T-helper 2 cell treated with Interferon-gamma antibody and Interleukin-4, amounts not matched to agents 5 μg/mL and 100 μg/mL, for 36 hours (primary cell): ENCODE measurements at places on chromosomes 2 and 18.

DNA sequence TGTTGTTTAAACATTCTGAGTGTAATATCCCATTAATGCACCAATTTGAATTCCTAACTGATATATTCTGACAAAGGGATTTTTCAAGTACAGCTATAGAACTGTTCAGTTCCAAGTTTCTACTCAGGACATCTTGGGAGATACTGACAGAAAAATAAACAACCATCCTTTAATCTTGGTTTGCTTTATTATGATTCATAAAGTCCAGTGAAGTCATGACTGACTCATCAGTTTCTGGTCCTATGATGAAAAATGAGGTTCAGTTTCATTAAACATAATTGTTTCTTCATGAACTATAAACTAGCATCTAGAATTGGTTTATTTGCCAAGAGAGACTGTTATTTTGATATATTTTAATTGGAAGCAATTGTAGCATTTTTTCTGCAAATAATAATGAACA lies 896.2 kb downstream of the CCDC85A start:
- DNase-seq, result no peak

DNA sequence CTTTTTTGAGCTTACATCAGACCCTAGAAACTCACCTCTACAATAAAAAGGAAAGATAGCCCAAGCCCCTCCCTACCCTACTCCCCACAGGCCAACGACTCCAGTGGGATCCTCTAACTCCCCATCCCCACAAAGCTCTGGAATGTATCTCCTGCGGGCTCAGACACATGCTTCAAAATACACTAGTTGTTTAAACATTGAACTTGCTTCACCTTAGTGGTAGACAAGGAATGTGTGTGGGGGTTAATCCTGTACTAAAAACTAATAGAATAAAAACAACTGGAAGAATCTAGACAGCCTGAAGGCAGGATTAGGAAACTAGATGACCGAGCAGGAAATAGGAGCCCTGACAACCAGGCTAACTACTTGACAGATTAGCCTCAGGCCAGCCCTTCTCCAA lies 211.5 kb downstream of the SUCLG1 start:
- no peak for DNase-seq

DNA sequence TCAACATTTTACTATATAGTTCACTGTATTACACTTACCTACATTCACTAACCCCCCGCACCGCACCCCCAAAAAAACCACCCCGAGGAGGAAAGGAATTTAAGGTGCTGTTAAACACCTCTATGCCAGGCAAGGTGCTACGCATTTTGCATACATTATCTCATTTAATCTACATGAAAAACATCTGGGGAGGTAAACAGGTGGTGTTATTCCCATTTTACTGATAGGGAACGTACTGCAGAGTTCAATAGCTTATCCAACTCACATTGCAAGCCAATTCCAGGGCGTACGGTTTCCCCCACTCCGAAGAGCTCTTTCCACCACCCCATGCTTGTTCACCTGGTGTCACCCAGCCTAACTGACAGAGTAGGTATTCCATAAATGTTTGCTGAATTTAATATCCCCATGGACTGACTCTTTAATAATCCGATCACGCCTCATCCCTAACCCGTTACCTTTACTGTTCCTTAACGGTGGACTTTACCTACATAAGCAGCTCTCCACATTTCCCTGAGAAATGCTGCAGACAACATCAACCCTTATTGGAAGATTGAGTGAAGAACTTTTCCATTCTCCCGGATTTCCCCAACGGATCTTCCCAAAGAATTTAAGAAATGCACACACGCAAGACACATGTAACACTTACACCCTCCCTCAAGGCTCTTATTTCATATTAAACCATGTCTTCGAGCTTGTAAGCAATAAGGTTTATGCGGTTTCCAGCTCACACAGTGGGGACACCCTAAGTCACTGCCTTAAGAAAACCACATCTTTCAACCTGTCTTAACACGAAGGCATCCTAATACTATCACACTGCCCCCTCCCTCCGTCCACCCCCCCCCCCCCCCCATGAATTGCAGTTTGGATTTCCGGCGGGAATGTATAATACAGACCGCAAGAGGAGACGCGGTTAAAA lies 1.2 kb downstream of the RAPH1 start:
- DNase-seq, result no peak

GRCh38 chr2:218168016-218168415 lies 1.3 kb upstream of the CXCR1 start:
- DNase-seq, result no peak
